Gastrocnemius medialis (tissue), 4 donors: ENCODE measurements at places on chromosomes 6 and 20. TPM values are rescaled to one million over a fixed set of nuclear protein-coding genes. Genes with fewer than 3 reads are reported as not detected.

DNA sequence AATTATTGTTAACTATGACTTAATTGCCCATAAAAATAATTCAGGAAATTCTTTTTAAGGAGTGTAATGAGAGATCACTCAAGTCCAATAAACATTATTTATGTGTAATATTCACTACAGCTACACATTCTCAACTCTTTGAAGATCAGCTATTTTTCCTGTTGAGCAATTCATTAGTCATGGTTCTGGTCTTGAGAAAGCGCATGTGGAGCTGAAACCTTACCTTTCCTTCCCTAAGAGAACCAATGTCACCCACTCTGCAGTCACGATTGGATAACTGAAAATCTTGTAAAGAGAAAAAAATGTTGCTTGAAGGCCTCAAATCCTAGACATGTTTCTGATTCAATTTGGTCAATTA is 736.9 kb upstream of the MARCKS start:
- no peaks in the 10 kb centered on the region for H3K4me1 ChIP-seq
- H3K27ac ChIP-seq, result no peak overlapping the region
- DNase-seq, result no peak
- no peak overlapping the region for H3K4me3 ChIP-seq

DNA sequence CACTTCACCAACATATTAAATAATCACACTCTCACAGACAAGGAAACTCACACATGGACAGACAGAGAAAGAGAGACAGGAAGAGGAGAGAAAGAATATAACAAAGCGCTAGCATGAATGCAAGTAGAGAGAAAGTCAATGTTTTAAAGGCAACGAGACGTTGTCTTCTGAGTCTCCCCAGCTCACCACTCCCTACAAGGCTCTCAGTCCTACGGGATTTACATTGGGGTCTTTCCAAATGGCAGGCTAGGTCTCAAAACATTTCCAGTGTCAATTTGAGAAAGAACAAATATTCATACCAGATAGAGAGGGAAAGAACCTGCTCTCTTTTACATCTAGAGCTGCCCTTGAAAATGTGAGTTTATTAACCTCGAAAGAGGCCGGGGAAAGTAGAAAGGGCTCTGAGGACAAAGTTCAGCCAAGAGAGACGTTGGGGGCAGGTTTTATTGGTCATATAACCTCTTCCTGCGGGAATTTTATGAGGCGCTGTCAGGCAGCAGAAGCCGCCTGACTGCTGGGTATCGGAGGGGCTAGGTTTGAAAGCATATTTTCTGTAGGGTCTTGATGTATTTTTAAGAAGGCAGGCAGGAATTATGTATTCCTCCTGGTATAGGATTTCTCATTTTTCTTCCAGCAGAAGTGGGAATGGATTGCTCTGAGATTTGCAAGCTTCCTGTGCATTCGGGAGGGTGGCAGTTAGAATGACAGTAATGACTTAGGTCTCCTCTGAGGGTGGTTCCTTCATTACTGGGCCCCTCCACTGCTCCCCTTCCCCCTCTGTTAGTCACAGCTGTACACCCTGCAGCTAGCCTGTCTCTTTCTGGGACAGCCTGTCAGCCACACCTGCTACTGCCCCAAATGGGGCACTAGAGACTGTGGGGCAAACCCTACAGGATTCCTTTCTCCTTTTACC is 34.4 kb upstream of the KIF16B start:
- H3K4me1 ChIP-seq, result peaks cover 18% of the 10 kb centered on the region
- H3K36me3 ChIP-seq, result no peaks in the 10 kb centered on the region
- no peaks in the 10 kb centered on the region for H3K27me3 ChIP-seq
- no peak overlapping the region for H3K4me3 ChIP-seq
- no peak for DNase-seq
- peak overlapping the region; percentile 23 for H3K27ac ChIP-seq

DNA sequence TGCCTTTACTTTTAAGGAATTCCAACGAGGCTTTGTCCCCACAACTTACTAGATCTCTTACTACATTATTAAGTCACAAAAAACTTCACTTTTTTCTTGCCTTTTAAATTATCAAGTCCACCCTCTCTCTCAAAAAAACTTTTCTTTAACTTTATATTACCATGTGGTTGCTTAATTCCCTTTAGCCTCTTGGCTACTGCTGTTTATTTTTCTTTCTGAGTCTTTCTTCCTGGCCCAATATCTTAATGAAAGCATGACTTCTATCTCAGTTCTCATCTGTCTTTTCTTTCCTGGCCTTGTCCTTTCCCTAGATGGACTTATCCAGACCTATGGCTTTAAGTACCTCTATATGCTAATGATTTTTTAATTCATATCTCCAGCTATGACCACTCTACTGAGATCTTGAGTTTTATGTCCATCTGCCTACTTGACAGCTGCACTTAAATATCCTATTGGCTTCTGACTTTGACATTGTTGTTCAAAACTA is 710.5 kb downstream of the RFPL4B start:
- no peaks in the 10 kb centered on the region for H3K4me1 ChIP-seq
- no peak overlapping the region for H3K4me3 ChIP-seq
- no peaks in the 10 kb centered on the region for H3K36me3 ChIP-seq
- no peak overlapping the region for H3K27ac ChIP-seq
- H3K27me3 ChIP-seq, result no peaks in the 10 kb centered on the region
- DNase-seq, result no peak

ROS1 gene
- not detected for total RNA-seq

SNPH gene
- total RNA-seq, result 27.4 TPM

BCAS4 gene
- total RNA-seq, result 0.51 TPM

GRCh38 chr20:37439223-37439933 is 81.7 kb upstream of the NNAT start:
- DNase-seq, result no peak
- no peaks in the 10 kb centered on the region for H3K36me3 ChIP-seq
- no peaks in the 10 kb centered on the region for H3K4me1 ChIP-seq
- H3K27me3 ChIP-seq, result peaks cover 4% of the 10 kb centered on the region
- H3K4me3 ChIP-seq, result no peak overlapping the region

PPT2 gene
- total RNA-seq, result 24.3 TPM

- no peak for DNase-seq
- no peak overlapping the region for H3K4me3 ChIP-seq
- no peaks in the 10 kb centered on the region for H3K36me3 ChIP-seq
- no peaks in the 10 kb centered on the region for H3K27me3 ChIP-seq
These were observed 1.3 kb upstream of the HLA-A start for GRCh38 chr6:29941016-29941415.

- peak overlapping the region; percentile 61 for H3K27ac ChIP-seq
- no peak overlapping the region for H3K4me3 ChIP-seq
- no peak for DNase-seq
- no peaks in the 10 kb centered on the region for H3K27me3 ChIP-seq
- H3K4me1 ChIP-seq, result peaks cover 16% of the 10 kb centered on the region
These were observed 8.9 kb upstream of the UBE2V1 start for GRCh38 chr20:50121858-50122271.

- no peaks in the 10 kb centered on the region for H3K27me3 ChIP-seq
- no peak overlapping the region for H3K4me3 ChIP-seq
- no peaks in the 10 kb centered on the region for H3K36me3 ChIP-seq
- DNase-seq, result no peak
- H3K4me1 ChIP-seq, result no peaks in the 10 kb centered on the region
- H3K27ac ChIP-seq, result no peak overlapping the region
These were observed 70.2 kb downstream of the RIN2 start for GRCh38 chr20:19828232-19828631.

- H3K4me1 ChIP-seq, result peaks cover 40% of the 10 kb centered on the region
- DNase-seq, result peak; percentile 19
- no peaks in the 10 kb centered on the region for H3K36me3 ChIP-seq
- no peaks in the 10 kb centered on the region for H3K27me3 ChIP-seq
- peak overlapping the region; percentile 62 for H3K27ac ChIP-seq
- H3K4me3 ChIP-seq, result no peak overlapping the region
These were observed 90.4 kb upstream of the TMEM30A start for GRCh38 chr6:75374961-75375400.

DNA sequence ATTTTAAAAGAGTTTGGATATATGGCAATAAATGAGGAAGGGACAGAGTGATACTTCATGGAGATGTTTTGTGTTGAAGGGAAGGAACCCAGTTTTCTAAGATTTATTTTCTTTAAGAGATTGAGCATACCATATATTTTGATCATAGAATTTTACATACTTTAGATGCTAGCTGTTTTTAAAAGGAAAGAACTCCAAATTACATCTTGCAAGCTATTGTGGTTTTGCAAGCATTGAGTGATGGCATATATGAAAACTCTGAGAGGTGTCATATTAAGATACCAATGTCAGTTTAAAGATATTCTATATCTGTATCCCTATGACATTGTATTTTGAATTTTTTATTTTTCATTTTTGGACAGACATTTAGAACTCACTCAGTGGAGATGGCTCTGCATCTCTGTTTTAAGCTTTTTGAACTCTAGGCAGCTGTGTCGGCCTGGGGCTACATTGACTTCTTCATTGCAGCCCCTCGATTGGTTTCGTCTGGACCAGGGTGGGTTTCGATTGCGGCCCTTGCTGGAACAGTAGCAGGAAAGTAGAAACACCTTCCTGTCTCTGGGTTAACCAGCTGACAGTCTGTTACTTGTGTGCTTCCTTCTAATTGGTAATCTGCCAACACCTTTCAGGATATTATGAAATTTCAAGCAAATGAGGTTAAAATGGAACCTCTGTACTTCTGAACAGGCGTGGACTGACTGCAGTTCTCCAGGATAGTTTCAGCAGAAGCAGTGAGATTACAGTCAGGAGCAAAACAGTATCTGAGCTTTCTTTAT is 14.0 kb downstream of the IGF2R start:
- H3K4me3 ChIP-seq, result no peak overlapping the region
- no peaks in the 10 kb centered on the region for H3K27me3 ChIP-seq
- DNase-seq, result no peak
- peak overlapping the region; percentile 81 for H3K27ac ChIP-seq
- H3K36me3 ChIP-seq, result no peaks in the 10 kb centered on the region

DNA sequence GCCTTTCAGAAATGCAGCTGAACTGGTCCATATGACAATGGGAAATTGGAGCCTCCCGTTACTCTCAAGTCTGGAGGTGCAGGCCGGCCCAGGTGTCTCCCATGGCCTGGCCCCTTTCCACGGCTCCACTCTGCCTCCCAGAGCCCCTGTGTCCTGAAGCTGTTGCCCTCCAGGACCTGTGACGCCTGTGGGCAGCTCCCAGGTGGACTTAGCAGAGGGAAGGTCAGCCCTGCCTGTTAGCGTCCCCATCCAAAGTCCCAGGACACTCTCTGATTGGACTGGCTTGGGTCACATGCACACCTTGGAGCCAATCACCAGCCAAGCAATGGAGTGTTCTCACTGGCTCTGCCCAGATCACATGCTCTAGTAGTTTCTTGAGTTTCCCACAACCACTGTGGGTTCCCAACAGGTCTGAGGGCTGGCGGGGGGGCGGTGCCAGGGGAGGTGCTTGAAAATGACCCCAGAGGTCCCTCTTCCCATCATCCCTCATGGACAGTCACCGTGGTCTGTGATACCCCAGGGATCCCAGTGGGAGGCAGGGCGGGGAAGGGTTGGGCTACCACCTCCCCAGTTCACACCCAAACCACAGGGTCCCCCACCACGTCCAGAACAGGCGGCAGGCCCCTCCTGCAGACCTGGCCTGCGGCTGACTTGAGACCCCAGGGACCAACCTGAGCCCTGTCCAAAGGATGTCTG is 135.6 kb downstream of the TAF4 start:
- DNase-seq, result no peak
- no peak overlapping the region for H3K27ac ChIP-seq
- H3K36me3 ChIP-seq, result no peaks in the 10 kb centered on the region
- H3K4me1 ChIP-seq, result no peaks in the 10 kb centered on the region
- no peaks in the 10 kb centered on the region for H3K27me3 ChIP-seq

GRCh38 chr6:53944543-53944942 is 149.7 kb downstream of the LRRC1 start:
- H3K36me3 ChIP-seq, result no peaks in the 10 kb centered on the region
- H3K4me3 ChIP-seq, result no peak overlapping the region
- no peak overlapping the region for H3K27ac ChIP-seq
- no peak for DNase-seq
- H3K4me1 ChIP-seq, result peaks cover 11% of the 10 kb centered on the region

VIP gene
- total RNA-seq, result not detected

GSTA4 gene
- 3.5 TPM for total RNA-seq

UBE2J1 gene
- 14.3 TPM for total RNA-seq
